ENCODE measurements at places on chromosomes 5 and 9.

GRCh38 chr9:87909310-87910041 is 8.3 kb upstream of the SPATA31C1 start:
- no peak for DNase-seq

- no peak for DNase-seq
These were observed 10.9 kb downstream of the ABL1 start for GRCh38 chr9:130845901-130846481.

- no peak for DNase-seq
These were observed 171.7 kb downstream of the MACROH2A1 start for GRCh38 chr5:135227064-135228022.

DNA sequence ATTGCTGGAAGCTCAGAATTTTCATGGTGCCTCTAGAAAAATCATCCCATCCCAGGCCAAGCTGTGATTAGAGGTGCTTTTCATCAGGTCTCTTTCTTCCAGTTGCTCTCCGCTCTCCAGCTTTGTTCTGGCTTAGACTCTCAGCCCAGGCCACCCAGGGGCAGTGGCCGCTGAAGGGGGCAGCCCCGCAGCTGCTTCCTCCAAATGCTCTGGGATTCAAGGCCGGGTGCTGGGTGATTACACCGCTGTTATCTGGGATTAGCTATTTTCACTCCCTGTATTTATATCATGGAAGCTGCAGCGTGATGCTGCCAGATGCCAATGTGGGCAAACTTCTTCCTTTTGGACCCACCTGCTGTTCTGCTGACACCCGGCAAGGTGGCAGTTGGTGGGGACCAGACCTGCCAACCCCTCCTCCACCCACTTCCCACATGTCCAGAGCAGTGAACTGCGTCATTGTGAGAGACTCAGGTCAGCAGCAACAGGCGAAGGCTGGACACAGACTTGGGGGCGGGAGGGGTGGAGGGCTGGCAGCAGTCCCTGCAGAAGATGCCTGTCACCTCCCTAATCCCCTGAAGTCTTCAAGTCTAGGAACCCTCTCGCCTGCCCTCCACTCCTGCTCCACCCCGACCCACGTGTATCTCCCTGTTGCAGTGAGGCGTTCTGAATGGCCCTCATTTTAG is 33.9 kb upstream of the NKX2-5 start:
- no peak for DNase-seq

DNA sequence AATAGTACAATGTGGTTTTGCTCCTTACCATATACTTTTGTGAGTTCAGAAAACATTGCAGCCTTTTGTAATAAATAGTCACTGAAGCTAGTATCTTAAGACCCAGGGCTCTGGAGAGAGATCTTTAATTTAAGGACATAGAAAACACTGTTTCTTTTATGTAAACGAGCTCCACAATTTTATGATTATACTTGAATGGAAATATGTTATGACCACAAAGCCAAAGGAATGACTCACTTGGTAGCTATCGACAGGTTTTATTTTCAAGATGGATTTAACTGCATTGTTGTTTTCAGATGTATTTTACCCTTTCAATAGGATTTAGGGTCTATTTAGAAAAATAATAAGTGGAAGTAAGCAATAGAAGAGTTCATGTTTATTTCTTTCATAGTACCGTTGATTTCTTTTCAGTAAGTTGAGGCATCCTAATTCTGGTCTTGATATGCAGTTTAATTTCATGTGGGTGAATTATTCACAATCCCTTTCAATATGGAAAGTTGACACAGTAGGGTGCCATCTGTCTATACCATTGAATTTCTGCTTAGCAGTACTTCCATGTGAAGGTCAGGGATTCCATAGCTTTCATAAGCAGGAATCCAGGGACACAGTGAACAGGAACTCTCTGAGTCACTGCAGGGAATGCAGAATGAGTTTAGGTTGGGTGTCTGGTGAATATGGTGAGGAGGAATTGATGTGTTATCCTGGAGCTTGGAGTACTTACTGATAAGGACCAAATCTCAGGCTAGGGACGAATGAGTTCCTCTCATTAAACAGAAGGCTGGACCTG is 157.6 kb downstream of the CD180 start:
- DNase-seq, result no peak

- no peak for DNase-seq
These were observed 46.1 kb upstream of the ZBED3 start for GRCh38 chr5:77133061-77133758.

- DNase-seq, result no peak
These were observed 53.3 kb upstream of the SPATA31D4 start for GRCh38 chr9:81874931-81875330.

DNA sequence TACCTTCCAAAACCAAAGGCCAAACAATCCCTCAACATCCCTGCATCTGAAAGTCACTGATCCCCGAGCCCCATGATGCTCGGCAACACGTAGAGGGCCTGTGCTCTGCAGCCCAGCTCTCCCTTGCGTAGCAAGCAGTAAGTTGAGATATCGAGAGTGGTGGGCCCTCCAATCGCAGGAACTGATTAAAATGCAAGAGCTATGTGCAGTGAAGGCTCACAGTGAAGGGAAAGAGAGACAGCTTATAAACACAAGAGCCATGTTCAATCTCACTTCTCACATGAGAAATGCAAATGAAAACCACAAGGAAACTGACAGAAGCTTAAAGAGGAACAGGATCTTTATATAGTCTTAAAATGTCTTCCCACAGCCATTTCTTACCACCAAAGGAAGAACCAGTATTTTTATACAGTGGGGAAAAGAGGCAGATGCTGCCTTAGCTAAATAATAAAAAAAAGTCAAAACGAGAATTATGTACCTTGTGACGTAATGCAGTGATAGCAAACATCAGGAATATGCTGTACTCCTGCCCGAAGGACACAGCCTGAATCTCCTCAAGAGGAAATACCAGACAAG is 24.6 kb downstream of the TTF1 start:
- no peak for DNase-seq

GRCh38 chr9:37798677-37799076 is 1.9 kb upstream of the DCAF10 start:
- no peak for DNase-seq

GRCh38 chr9:112130997-112131396 is 44.1 kb downstream of the SUSD1 start:
- no peak for DNase-seq

- no peak for DNase-seq
These were observed 94.3 kb upstream of the IL7R start for GRCh38 chr5:35762368-35762767.

DNA sequence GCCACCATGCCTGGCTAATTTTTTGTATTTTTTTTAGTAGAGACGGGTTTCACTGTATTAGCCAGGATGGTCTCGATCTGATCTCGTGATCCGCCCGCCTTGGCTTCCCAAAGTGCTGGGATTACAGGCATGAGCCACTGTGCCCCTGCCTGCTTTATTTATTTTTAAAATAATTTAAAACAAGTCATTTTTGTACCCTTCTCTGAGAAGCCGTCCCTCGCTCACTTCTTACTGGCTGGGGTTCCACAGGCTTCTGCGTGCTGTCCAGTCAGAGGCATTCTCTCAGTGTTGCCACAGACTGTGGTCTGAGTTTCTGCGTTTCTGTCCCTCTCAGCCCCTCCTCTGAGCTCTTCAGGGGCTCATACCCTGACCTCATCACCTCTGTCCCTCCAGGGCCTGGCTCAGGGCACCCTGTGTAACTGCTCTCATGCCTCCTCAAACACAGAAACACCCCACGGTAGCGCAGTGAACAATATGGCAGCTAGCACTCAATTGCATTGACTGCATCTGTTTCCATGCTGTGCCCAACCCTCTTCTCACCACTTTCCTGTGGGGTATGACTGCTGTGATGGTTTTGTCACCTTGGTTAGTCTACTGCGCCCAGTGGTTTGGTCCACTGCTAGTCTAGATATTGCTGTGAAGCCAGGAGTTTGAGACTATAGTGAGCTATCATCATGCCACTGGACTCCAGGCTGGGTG is 44.3 kb upstream of the SH3PXD2B start:
- DNase-seq, result no peak

DNA sequence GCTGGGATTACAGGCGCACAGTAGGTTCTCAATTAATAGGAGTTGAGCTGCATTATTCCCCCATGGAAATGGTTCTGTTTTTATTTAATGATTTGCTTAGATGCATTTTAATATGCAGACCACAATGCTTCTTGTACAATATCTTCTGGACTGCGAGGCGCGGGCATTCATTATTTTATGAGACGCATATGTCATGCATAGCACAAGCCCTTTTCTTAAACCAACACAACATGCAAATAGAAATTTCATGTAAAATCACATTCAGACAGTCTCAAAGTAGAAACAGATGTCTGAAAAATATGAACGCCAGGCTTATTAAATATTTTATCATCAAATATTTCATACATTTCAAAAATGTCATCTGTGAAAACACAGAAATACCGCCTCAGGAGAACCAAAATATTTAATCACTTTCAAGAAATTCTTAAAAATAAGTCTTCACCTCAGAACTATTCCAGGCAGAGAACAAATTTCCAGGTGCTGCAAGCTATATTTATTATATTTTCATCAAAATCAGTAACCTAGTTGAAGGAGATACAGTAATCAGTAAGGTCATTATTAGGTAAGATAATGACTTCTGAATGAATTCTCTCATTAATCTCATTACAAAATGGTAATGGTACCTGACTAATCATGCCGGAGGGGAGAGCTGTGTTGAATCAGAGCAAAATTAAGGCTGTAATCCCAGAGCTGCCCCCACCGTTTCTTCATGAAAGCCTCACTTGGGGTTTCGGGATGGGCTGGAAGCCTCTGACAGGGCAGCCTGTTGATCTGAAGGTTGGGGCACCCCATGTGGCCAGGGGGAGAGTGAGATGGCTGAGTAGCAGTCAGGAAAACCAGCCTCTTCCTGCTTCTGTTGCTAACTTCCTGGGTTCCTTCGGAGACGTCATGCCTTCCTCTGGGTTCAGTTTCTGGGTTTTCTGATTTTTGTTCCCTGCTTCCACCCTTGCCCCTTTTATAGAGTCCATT is 133.9 kb upstream of the ZNF618 start:
- no peak for DNase-seq

- DNase-seq, result no peak
These were observed 299.8 kb downstream of the TLE1 start for GRCh38 chr9:81389569-81389993.

- no peak for DNase-seq
These were observed 719 bp downstream of the ARL14EPL start for GRCh38 chr5:116032991-116033390.

- no peak for DNase-seq
These were observed 283.9 kb upstream of the ADAMTSL1 start for GRCh38 chr9:18189871-18190670.

GRCh38 chr5:43555895-43556606 is 826 bp downstream of the PAIP1 start:
- DNase-seq, result no peak

- no peak for DNase-seq
These were observed 134.6 kb upstream of the PPP1R26 start for GRCh38 chr9:135344915-135345500.

DNA sequence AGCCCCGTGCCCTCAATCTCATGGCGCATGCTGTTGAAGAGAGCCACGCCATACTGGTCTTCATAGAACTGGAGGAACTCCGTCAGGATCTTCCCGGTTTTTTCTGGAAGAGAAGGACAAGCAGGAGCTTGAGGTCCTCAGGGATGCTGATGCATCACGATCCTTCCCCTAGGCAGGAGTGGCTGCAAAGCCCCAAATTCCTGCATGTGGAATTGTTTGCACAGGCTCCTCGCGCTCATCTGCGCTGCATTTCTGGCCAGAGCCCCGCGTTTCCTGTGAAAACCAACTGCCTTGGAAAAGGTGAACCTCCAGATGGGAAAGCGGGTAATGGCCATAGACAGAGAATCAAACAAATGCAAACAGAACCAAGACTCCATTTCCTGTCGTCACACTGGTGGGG is 80.4 kb downstream of the LRSAM1 start:
- DNase-seq, result no peak

GRCh38 chr5:39256477-39257235 is 37.3 kb upstream of the FYB1 start:
- no peak for DNase-seq

GRCh38 chr9:33466565-33467495 is 6.9 kb downstream of the NOL6 start:
- no peak for DNase-seq

- no peak for DNase-seq
These were observed 147.8 kb upstream of the FOXD4L5 start for GRCh38 chr9:65432722-65433323.

- DNase-seq, result no peak
These were observed 9.2 kb downstream of the STC2 start for GRCh38 chr5:173318881-173319620.

- DNase-seq, result no peak
These were observed 32.2 kb downstream of the NDUFA8 start for GRCh38 chr9:122127396-122127798.

GRCh38 chr9:135321580-135321979 is 158.0 kb upstream of the PPP1R26 start:
- DNase-seq, result no peak

DNA sequence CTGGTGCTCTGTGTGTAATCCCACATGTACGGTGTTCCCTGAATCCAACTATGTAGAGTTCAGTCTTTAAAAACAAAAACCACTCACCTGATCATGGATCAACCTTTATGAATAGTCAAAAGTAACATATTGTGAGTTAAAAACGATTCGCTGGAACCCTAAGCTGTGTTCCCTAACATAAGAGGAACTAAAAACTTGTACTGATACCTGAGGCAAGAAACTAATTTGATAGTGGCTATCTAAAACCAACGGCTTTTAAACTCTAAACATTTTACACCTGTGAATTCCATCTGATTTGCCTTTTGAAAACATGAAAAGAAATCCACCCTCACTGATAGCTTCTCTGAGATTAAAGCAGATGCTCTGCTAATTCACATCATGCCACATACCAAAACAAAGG is 101.5 kb downstream of the DEPDC1B start:
- no peak for DNase-seq
